ENCODE measurements at places on chromosomes 5 and 9. TPM values are rescaled to one million over a fixed set of nuclear protein-coding genes. Genes with fewer than 3 reads are reported as not detected.

DNA sequence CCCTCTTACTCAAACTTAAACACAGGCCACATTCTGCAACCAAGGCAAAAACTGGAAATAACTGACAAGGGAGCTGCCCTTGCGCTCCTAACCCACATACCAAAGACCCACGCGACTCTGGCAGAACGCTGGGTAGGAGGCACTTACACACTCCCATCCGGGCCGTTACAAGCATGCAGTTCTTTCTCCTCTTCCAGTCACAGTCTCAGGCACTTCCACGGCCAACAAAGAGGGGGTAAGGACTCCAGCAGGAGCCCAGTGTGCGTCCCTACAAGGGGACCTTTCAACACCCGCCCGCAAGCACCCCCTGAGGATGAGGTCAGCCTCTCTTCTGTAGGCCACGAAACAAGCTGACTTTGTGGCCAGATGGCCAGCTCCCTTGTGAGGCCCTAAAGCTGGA lies 57.4 kb downstream of the SERINC5 start:
- DNase-seq = no peak

- DNase-seq = no peak
Measured at GRCh38 chr9:17402309-17402708, 176.6 kb upstream of the SH3GL2 start.

- no peak for DNase-seq
Measured at GRCh38 chr5:135651156-135651555, 72.4 kb upstream of the CXCL14 start.

The ANKRD20A1 gene
- 3.1 TPM for total RNA-seq

- DNase-seq = no peak
Measured at GRCh38 chr5:109143031-109143430, 266.7 kb downstream of the PJA2 start.

The LCN1 gene
- total RNA-seq = not detected

GRCh38 chr9:6006749-6007057 lies 8.7 kb downstream of the RANBP6 start:
- no peak for DNase-seq

DNA sequence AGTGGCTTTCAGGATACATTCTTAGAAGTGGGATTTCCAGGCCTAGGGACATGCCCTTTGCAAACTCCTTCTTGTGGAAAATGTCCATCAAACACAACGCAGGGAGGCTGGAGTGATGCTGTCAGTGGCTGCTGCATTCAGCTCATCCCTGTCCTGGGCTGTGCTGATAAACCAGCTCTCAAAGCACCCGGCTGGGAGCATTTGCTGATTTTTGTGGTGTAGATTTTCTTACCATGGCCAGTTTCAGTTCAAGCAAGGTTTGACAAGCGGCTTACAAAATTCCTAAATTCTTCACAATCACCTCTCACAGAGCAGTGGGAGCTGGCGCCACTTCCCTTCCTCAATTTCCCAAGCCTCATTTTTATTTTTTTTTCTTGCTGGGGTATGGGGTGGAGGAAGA lies 28.2 kb downstream of the FAM163B start:
- DNase-seq = no peak

The C8G gene
- total RNA-seq = 1.5 TPM

- no peak for DNase-seq
Measured at GRCh38 chr9:121273064-121273775, 5.3 kb downstream of the GSN start.

The NPR2 gene
- total RNA-seq = 16.2 TPM

The SLC23A1 gene
- 0.25 TPM for total RNA-seq

The ADAMTS2 gene
- total RNA-seq = not detected

GRCh38 chr9:93012963-93013855 lies 45.3 kb upstream of the SUSD3 start:
- DNase-seq = no peak

DNA sequence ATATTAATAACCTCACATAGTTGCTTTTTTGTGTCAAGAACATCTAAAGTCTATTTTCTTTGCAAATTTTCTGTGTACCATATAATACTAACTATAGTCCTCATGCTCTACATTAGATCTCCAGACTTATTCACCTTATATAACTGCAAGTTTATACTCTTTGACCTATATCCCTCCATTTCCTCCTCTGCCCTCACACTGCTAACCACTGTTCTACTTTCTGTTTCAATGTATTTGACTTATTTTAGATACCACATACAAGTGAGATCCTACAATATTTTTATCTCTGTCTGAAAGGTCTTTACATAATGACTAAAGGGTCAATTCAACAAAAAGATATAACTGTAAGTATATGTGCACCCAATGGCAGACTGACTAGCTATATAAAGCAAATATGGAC lies 789.7 kb upstream of the ZNF608 start:
- no peak for DNase-seq

The LHX2 gene
- total RNA-seq = not detected

The PCDHGB7 gene
- 0.08 TPM for total RNA-seq

The ADGRD2 gene
- total RNA-seq = not detected

Data from activated naive CD4-positive, alpha-beta T cell treated with anti-CD3 and anti-CD28 coated beads, Interleukin-2, amount 50 U/mL, for 72 hours (primary cell).